Vagina (tissue), 2 donors: ENCODE measurements at places on chromosomes 6 and 20.

DNA sequence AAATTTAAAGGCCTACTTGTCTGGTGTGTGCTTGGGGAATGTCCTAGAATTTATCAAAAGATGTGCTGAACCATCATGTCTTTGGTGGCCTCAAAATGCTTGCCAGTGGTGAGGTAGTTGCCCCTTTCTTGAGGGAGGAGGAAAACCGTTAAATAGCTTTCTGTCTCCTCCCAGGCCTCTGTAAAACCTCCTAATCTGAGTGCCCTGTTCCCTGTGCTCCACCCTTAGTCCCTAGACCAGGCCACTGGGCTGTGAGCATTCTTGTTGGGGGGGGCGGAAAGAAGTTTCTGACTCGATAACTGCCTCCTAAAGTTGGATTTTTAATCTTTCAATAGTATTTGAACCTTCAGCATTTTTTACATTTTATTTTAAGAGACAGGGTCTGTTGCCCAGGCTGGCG is 23.1 kb downstream of the JARID2 start:
- no peak for DNase-seq

- DNase-seq: no peak
Measured at GRCh38 chr6:21208796-21209186, 384.8 kb upstream of the SOX4 start.

DNA sequence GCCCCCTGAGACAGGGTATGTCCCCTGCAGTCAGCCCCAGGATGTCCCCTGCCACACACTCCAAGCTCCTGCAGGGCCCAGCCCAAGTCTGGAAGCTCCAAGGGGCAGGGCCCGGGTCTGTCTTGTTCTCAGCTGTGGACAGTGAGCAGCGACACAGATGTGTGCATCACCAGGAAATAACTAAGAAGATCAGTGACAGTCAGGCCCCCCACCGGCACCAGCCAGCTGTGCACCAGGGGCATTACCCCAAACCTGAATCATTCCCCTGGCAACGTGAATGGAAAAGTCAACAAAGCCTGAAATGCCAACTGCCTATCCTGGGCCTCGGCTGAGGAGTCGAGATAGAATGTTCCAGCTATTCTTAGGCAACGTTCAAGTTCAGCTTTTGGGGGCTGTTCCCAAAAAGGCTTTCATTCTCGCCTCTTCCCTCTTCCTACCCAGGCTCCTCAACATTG is 105.0 kb downstream of the PREX1 start:
- DNase-seq: no peak

DNA sequence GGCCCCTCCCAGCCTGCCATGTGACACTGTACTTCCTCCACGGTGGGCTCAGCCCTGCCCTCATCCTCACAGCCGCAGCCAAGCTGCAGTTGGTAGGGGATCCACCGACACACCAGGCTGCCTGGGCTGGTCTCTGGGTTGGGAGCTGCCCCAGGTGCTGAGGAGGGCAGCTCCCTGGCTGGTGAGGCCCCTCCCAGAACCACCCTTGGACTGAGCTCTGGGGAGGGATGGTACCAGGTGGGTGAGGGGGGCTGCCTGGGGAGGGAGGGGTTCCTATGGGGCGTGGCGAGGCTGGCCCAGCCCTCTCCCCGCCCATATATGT is 185 bp upstream of the TNFRSF6B start:
- no peak for DNase-seq

DNA sequence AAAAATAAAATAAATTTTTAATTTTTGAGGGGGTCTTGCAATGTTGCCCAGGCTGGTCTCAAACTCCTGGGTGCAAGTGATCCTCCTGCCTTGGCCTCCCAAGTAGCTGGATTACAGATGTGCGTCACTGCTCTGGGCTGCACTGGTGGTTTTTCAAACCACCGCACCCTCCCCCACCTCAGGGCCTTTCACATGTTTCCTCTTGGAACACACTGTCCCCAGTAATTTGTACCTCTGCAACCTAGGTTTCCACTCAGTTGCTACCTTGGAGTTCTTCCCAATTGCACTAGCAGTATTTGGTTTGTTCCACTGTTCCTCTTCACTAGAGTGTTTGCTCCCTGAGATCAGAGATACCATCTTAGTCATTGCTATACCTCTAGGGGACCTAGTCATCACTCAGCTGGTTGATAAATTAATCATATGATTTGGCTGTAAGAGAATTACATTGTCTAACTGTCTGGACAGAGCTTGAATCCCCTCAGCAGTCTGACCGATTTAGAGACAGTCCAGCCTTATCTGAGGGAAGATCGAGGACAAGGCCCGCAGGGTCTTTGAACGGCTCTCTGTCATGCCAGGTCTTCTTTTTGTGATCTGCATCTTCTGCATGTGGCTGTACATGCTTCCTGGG is 32.0 kb downstream of the CEP43 start:
- no peak for DNase-seq

DNA sequence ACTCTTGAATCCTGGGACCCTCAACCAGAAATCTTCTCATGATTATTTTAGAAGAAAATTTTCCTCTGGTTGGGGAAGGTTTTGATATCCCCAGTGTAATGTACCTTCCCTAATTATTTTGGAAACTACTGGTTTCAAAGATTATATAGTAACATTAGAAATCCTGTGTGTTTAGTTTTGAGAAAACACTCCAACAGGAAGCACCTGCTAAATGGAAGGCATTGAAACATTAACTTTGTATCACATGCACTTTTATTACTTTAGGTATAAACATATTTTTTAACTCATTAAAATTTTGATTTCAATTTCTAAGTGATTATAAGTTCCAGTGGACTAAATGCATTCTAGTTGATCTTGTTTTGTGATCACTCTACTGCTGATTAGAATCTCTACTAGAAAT is 109.3 kb downstream of the SESN1 start:
- DNase-seq: no peak

DNA sequence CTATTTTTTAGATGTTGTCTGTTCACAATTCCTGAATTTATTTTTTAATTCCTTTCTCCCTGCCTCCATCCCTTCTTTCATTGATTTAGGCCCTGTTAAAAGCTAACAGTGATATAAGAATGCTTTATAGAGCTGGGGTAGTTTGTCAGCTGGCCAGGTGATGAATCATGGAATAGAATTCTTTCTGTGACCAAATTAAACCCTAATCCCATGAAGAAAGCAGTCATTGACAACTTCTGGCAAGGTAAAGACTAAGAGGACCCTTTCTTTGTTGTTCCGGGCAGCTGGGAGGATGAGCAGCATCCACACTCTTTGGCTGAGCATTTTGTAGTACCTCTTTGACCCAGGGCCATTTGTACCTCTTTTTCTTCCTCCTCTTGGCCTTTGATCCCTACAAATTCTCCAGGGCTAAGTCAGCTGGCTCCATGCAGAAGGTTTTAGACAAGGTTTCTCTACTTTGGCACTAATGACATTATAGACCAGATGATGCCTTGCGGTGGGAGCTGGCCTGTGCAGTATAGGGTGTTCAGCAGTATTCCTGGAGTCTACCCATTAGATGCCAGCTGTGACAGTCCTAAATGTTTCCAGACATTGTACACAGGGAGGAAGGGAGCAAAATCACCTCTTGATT is 102.9 kb downstream of the SLX4IP start:
- no peak for DNase-seq

- DNase-seq: no peak
Measured at GRCh38 chr6:150761771-150762170, 103.7 kb upstream of the MTHFD1L start.

GRCh38 chr6:79672631-79673111 is 41.5 kb downstream of the SH3BGRL2 start:
- no peak for DNase-seq

GRCh38 chr6:29631860-29632731 is 887 bp downstream of the GABBR1 start:
- no peak for DNase-seq

DNA sequence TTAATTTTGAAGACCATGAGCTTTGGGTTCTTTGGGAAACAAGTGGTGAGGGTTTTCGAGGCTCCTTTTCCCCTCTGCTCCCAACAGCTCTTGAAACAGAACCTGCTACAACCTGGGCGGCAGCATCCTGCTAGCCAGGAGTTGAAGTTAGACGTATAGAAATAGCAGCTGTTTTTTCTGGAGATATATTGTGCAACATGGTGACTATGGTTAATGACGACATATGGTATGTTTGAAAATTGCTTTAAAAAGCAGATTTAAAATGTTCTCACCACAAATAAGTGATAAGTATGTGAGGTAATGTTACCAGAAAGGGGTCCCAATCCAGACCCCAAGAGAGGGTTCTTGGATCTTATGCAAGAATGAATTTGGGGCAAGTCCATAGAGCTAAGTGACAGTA is 138.9 kb downstream of the PDE7B start:
- DNase-seq: no peak

DNA sequence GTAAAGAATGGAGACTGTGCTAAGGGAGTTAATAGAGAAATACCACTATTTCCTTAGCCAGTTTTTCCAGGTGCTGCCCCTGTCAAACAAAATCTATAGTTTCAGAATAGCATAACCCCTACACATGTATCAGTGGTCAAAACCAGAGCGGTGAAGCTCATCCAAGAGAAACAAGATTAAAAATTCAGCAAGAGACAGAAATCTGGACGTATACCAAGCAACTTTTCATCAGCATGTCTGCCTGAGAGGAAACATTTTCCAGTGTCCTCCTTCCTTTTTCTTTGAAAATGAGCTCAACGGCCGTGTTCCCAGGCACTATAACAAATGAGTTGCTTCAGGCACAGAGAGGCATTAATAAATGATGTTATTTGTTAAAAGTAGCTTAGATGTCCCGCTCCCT is 416.5 kb downstream of the BCKDHB start:
- no peak for DNase-seq

GRCh38 chr6:137102851-137103492 is 58.2 kb upstream of the IL20RA start:
- DNase-seq: no peak

DNA sequence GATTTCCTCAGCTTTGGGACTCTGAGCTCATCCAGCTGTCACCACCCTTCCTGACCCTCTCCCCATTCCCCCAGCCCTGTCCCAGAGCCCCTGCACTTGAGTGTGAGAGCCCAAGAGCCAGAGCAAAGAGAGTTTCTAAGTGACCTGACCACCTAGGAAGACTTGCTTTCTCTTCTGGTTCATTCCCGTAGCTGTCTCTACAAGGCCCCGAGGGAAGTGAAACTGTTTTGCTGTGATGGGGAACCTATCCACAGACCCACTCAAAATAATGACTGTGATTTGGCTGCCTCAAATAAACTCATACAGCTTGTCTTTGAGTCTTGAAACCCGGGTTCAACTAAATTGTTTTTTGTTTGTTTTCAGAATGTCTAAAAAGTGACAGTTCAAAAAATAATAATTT is 74.6 kb upstream of the XRN2 start:
- no peak for DNase-seq

GRCh38 chr20:6614836-6615235 is 152.7 kb upstream of the BMP2 start:
- DNase-seq: no peak

DNA sequence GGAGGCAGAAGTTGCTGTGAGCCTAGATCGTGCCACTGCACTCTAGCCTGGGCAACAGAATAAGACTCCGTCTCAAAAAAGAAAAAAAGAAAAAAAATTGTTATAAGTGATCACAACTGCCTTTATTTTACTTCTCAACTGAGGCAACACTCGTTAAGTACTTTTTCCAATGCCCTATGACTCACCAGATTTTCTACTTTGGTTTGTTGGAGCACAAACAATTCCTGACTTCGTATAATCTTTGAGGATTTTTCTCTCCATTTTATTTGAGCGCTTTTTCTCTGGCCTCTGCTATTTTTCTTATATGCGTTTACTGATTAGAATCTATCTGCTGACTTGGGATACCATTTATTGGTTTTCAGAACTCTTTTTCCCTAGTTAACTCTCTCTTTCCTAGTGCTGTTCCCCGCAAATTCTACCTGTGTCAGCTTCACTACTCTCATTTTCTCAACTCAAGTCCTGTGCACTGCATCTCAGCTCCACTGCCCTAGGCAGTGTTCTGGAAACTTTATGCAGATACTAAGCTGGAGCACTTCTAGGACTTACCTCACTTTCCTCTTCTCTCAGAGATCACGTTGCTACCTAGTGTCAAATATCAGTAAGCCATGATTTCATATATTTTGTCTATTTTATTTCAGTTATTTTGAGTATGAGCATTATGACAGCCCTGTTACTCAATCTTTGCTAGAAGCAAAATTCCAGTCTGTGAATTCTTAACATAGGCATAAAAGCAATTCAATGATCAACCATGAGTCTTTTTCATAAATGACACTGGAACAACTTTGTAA is 1120.1 kb upstream of the CITED2 start:
- DNase-seq: no peak

DNA sequence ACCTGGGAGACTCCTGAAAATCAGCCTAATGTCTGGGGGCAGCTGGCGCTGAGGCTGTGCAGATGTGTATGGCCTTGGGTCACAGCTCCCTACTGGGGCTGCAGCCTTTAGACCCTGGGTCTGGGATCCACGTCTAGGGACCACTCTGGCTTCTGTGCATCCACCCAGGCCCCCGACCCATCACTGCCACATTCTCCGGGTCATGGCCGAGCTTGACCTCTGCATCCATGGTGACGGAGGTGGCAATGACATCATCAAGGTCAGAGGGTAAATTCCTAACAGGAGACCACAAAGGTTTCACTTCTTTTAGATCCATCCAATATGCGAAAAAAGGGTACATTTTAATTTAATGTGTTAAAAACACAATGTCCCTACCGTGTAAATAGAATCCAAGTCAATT is 14.5 kb upstream of the PCMTD2 start:
- no peak for DNase-seq
